ELR (cell line): ENCODE measurements at places on chromosomes 6 and 20.

DNA sequence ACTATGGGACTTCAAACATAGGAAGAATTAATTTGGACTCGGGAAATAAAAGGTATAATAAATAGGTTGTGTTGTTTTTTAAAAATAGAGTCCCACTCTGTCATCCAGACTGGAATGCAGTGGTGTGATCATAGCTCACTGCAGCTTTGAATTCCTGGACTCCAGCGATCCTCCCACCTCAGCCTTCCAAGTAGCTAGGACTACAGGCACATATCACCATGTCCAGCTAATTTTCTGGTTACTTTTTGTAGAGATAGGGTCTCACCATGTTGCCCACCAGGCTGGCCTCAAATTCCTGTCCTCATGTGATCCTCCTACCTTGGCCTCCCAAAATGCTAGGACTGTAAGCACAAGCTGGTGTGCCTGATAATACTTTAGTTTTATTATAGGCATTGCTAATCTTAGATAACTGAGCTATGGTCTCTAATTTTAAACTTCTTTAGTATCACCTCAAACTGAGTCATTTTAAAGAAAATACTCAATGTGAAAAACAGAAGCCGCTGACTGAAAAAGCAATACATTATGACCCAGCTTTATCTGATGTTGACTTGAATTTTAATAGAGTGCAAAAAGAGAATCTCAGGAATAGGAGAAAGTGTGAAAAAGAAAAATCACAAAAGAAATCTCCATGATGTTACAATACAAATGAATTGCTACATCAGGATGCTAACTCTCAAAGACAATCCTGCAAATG, 251.0 kb downstream of the RNGTT start:
- DNase-seq, result no peak

DNA sequence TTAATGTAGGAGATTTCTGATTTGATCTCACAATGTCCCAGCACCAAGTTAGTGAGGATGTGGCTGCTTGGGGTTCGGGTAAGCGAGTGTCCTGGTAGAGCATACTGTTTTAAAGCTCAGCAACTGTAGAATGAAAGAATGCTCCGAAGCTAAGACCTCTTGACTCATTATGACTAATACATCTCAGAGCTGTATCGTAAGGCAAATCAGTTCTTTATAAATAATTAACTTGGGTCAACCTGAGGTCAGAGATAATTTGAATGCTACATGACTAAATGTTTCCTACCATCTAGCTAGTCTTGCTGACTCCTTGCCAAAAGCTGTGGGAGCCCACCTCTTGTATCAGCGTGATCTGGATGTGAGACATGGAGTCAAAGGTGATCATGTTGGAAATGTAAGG, 128.8 kb upstream of the PDE7B start:
- DNase-seq, result peak; percentile 98

GRCh38 chr20:21548390-21549035, 34.6 kb upstream of the NKX2-2 start:
- no peak for DNase-seq

DNA sequence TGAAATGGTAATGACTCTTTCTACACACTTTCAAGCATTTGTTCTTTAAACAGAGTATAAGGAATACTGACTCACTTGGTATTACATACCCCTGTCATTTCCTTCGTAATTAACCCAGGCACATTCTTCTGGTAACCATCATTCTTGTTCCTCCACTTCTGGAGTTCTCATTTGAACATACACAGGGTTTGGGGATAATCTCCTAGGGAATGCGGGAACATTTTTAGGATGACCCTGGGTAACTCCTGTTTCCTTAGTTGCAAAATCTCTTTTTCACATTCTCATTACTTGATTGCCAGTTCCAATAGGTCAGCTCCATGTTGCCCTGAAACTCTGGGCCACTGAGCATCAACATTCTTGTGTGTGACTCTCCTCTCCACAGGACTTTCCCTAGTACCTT, 51.5 kb upstream of the E2F3 start:
- DNase-seq, result peak; percentile 33
